ENCODE measurements at places on chromosomes 6 and 20. TPM values are rescaled to one million over a fixed set of nuclear protein-coding genes. Genes with fewer than 3 reads are reported as not detected.
A peak's percentile ranks its signal among the peaks of the same experiment; 100 is the strongest.

GRCh38 chr20:44024820-44025580, 110.3 kb downstream of the TOX2 start:
- H3K36me3 ChIP-seq: no peaks in the 10 kb centered on the region
- no peaks in the 10 kb centered on the region for H3K27me3 ChIP-seq
- DNase-seq: no peak

GRCh38 chr6:139081471-139081870, 52.9 kb downstream of the ABRACL start:
- no peaks in the 10 kb centered on the region for H3K27me3 ChIP-seq
- H3K4me3 ChIP-seq: no peak overlapping the region
- no peaks in the 10 kb centered on the region for H3K36me3 ChIP-seq
- H3K27ac ChIP-seq: no peak overlapping the region
- peaks cover 12% of the 10 kb centered on the region for H3K4me1 ChIP-seq

DNA sequence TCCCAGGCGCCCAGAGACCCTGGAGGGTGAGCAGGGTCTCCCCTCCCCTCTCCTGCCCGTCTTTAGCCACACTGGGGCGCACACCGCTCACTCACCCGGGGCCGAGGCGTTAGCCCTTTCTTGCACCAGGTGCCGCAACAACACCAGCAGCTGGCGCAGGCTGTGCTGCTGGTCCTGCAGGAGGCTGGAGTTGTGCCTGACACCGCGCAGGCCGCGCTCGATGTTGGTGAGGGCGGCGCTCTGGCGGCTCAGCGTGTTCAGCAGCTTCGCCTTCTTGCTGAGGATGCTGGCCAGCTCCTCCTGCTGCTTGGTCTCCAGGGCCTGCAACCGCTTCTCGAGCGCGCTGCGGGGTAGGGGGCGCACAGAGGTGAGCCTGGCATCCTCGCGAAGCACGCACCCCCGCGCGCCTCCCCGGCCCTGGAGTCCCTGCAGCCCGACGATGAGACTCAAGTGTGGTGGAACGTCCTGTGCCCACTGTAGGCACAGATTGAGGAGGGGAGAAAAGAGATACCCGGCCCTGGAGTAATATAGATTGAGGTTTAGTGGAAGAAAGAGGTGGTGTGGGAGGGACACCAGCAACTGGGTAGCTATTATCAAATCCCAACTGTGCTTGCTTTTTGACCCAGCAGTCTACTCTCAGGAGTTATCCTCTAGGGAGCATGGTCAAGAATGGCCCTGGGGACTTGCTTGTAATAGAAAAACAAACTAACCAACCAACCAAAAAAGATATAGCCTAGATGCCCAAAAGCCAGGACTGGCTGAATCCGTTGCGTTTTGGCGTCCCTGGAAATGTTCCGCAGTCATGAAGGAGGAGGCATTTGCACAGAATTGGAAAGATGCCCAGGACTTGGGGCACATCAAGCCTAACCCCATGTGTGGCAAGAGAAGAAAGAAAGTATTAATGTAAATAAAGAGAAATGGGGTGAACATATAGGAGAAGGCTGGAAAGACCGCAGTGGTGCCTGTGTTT, 30.9 kb downstream of the ANGPT4 start:
- peaks cover 9% of the 10 kb centered on the region for H3K4me1 ChIP-seq
- peak; percentile 90 for DNase-seq
- H3K27ac ChIP-seq: no peak overlapping the region
- peaks cover 17% of the 10 kb centered on the region for H3K27me3 ChIP-seq
- H3K4me3 ChIP-seq: peak overlapping the region; percentile 55

Gene PRRT1
- total RNA-seq: 1.6 TPM

Gene HUS1B
- 1.1 TPM for total RNA-seq

Gene NOX3
- total RNA-seq: 0.09 TPM

Measured in WTC11 (cell line).